ENCODE measurements at places on chromosomes 6 and 20. TPM values are rescaled to one million over a fixed set of nuclear protein-coding genes. Genes with fewer than 3 reads are reported as not detected.

- no peak for DNase-seq
Observed at GRCh38 chr6:166584853-166585429, 1.5 kb downstream of the RAMACL start.

DNA sequence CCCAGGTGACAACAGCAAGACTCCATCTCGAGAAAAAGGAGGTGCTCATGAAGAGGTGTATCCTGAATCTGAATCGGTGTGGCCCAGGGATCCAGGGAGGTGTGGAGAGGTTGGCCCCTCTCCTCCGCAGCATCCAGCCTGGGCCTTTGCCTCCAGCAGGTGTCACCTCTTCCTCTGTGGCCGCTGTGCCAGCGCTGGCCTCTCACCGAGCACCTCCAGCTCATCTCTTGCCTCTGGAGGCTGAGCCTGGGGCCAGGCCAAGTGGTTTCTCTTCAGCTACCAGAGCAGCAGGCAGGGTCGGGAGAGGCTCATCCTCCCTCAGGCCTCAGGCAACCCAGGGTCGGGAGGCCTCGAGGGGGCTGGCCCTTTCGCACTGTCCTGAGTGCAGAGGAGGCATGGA is 1.2 kb upstream of the COL20A1 start:
- no peak for DNase-seq

DNA sequence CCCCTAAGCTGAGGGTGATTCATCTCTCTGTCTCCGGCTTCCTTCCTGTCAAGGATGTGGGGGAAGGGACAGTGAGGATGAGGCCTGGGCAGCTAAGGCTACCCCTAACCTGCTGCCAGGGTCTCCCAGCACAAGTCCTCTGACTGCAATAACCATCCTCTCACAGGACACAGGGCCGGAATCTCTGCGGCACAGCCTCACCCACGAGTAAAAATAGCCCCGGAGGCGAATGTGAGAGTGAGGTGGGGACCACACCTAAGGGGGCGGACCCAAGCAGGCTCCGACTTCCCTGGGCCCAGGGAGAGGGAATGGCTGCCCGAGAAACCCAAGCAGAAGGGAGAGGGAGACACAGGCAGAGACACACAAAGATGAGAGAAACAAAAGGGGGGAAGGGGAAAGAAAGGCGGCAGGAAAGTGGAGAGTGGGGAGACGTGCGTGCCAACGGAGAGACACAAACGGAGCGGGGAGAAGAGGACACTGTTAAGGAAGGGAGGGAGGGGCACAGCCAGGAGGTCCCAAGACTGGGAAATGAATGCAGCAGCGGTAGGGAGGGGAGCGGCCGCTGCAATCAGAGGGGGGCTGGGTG is 1.4 kb downstream of the CLIC1 start:
- no peak for DNase-seq

DNA sequence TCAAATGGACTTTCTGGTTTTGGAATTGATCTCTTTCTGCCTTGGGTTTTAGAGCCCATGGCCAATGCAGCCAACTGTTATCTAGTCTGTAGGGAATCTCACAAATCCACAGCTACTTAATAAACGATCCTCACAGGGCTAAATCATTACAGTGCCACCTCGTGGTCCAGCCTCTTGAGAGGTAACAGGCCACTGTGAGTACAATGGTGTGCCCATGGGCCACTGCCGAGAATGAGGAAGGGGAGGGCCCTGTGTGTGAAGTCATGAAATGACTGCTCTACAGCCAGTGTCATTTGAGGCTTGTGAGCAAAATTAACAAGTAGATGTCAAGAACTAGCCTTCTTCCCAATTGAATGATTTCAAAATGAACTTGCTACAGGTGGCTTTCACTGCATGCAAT is 54.3 kb upstream of the GMPR start:
- no peak for DNase-seq

- DNase-seq, result no peak
Observed at GRCh38 chr6:56642366-56643261, at the start of gene DST. DST (minus strand) TSS chr6:56642889.

GRCh38 chr6:129844118-129844891 is 16.8 kb downstream of the TMEM244 start:
- DNase-seq, result no peak

Gene ZNF334
- 18.7 TPM for total RNA-seq

Gene PTK6
- 2.3 TPM for total RNA-seq

Gene TRDN
- total RNA-seq, result not detected

DNA sequence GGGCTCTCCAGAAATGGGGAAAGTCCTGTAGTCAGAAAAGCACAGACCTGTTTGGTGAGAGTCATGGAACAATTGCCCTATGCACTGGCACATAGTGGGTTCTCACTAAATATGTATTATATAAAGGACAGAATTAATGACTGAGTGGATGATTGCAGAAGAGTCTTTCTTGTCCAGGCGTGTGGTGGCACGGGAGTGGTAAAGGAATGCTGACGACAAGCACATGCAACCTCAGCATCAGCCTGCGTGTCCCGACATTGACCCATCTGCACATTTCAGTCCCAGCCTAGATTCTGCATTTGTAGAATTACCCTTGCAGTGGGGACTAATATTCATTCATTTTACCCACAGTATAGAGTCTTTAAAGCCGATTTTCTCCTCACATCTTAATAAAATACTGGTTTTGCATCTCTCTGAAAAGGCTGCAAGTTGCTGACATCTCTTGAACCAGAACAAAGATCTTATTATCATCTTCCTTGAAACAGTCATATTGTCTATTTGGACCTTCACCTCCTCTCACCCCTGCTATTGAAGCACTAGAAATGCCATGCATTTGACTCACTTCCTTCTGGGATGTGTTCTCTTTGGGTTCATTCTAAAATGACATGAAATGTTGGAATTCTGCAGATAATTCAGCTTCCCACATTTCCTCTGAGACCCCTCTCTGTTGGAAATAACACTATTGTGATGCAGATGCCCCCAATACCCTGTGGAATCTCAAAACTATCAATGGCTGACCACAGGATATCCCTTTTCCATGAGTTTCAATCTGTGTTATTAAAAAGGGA is 883.6 kb upstream of the FLRT3 start:
- no peak for DNase-seq

GRCh38 chr6:47478233-47479139 is 897 bp downstream of the CD2AP start:
- DNase-seq, result no peak

Gene KIAA1755
- 2.1 TPM for total RNA-seq
